ENCODE measurements at places on chromosomes 13 and 19. TPM values are rescaled to one million over a fixed set of nuclear protein-coding genes. Genes with fewer than 3 reads are reported as not detected.

DNA sequence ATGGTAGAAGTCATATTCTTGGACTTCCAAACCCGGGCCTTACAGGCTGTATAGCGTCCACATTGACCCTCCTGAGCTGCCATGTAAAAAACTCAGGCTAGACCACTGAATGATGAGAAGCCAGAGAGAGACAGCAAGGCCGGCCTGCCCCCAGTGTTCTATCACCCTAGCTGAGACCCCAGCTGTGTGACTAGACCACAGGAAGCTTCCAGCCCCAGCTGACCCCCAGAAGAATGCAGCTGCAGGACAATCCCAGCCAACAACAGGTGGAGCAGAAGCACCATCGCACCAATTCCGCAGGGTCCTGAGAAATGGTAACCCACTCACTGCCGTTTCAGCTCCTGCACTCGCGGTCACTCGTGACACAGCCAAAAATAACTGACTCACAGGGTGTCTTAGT lies 2.9 kb upstream of the ATP11A start:
- no peaks in the 10 kb centered on the region for H3K27me3 ChIP-seq
- no peak overlapping the region for H3K27ac ChIP-seq
- peaks cover 14% of the 10 kb centered on the region for H3K4me1 ChIP-seq
- no peak overlapping the region for H3K4me3 ChIP-seq

DNA sequence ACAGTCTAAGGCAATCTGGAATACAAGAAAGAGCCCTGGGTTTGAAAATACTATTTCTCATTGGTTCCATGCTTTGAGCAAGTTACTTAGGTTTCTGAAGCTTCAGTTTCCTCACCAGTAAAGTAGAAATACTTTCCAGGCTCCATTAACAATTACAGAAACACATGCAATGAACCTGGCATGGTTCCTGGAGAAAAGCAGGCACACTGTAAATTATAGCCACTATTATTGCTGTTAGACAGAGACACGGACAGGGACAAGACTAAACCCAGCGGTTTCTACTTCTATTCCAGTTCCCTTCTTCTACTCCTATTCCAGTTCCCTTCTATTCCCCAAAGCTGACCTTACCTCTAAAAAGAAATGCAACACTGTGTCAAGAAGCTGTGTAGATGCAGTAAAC lies 41.2 kb downstream of the MIPEP start:
- no peaks in the 10 kb centered on the region for H3K27me3 ChIP-seq
- no peak for DNase-seq
- no peaks in the 10 kb centered on the region for H3K36me3 ChIP-seq
- H3K27ac ChIP-seq: peak overlapping the region; percentile 82

DNA sequence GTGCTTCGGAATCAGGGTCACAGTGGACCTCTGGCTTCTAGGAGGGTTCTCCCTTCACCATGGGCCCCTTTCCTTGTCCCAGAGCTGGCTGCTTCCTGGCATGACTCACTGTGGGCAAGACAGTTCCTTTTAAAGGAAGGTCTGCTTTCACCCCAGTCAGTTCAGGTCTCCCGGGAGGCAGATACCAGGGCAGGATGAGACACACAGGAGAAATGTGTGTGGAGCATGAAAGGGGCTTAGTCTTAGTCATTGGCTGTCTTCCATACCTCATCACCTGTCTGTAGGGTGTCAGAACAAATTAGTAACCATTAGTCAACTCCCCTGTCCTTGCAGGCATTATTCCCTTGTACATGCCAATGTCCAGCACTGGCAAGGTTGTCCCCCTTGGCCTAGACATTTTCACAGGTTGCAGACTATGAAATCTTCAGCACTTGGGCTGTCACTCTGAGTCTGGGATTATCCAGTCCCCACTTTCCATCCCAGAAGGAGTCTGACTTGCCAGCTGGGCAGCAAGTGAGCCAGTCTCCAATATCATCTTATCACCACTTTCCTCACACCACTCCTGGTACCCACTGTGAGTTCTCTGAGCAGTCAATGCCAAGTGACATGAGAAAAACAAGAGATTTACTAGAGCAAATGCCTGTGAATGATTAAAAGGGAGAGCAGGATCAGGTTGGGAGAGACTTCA lies 76.8 kb upstream of the MEDAG start:
- no peak overlapping the region for H3K4me3 ChIP-seq
- DNase-seq: no peak
- no peaks in the 10 kb centered on the region for H3K4me1 ChIP-seq

DNA sequence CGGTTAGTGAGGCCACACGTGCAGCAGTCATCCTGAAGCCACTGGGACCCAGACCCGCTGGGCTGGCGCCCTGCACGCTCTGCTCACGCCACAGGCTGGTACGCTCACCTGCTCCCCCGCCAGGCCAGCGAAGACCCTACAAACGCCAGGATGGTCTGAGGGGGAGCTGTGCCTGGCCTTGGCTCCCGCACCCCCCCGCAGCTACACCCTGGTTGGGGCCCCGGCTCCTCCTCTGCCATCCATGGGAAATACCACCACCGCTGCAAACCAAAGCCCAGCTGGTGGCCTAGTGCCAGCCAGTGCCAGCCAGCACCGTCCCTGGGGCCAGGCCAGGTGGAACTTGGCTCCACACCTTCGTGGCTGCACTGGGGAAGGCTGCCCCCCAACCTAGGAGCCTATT lies 23.3 kb upstream of the CACTIN start:
- H3K27me3 ChIP-seq: no peaks in the 10 kb centered on the region
- H3K4me1 ChIP-seq: no peaks in the 10 kb centered on the region

- H3K27ac ChIP-seq: no peak overlapping the region
- no peak for DNase-seq
- H3K4me1 ChIP-seq: no peaks in the 10 kb centered on the region
- H3K27me3 ChIP-seq: no peaks in the 10 kb centered on the region
- no peak overlapping the region for H3K4me3 ChIP-seq
- H3K36me3 ChIP-seq: no peaks in the 10 kb centered on the region
Measured at GRCh38 chr19:9041023-9041422, 30.8 kb upstream of the MUC16 start.

GRCh38 chr13:43005460-43006236 lies 13.6 kb upstream of the EPSTI1 start:
- DNase-seq: no peak
- H3K27ac ChIP-seq: no peak overlapping the region
- H3K27me3 ChIP-seq: 0 out of 2 replicates have a peak, but pooled peaks cover 3% of the 10 kb centered on the region
- no peaks in the 10 kb centered on the region for H3K36me3 ChIP-seq
- no peaks in the 10 kb centered on the region for H3K4me1 ChIP-seq

DNA sequence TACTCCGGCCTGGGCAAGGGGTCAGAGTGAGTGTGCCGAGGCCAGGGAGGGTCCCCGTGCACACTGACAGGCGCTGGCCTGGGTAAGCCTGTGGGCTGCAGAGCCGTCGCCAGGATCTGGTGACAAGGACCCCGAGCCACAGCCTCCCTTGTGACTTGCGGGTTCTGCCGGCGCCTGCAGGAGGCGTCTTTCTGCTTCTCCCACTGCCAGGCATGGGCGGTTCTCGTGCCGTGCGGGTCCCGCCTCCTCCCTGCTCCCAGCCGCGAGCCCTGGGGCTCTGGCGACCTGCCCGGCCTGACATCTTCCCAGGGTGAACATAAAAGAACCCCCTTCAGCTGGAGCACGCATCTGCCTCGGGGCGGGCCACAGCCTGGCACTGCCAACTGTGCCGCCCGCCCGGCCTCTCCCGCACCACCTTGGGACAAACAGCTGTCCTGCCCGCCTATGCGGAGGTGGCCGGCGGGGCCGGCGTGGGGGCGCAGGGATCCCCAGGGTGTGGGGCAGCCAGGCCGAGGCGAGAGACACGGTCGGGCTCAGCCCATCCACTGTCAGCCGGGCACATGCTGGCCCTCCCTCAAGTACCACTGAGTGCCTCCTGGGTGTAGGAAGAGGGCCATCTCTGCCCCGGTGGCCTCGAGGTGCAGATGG lies 1.5 kb upstream of the HCN2 start:
- H3K36me3 ChIP-seq: no peaks in the 10 kb centered on the region
- H3K27me3 ChIP-seq: peaks cover 9% of the 10 kb centered on the region
- no peak overlapping the region for H3K4me3 ChIP-seq
- no peak for DNase-seq

DNA sequence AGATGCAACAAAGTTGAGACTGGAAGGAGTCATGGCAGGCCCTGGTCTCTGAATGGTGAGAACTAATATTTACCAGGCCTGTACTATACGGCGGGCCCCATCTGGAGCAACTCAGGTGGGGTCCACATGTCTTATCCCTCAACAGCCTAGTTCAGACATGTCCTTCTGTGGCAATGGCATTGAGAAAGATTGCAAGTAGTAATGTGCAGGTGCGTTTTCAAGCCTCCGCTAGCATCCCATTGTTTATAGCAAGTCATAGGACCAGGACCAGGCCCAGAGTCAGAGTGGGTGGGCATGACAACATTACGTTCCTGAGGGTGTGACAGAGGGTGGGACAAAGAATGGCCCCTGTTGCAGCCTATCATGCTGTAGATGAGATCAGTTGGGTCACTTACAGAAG lies 541.1 kb downstream of the EFNB2 start:
- no peaks in the 10 kb centered on the region for H3K36me3 ChIP-seq
- no peak overlapping the region for H3K27ac ChIP-seq
- DNase-seq: no peak
- no peaks in the 10 kb centered on the region for H3K27me3 ChIP-seq

GRCh38 chr13:68291595-68291994 lies 1061.5 kb upstream of the PCDH9 start:
- H3K27ac ChIP-seq: no peak overlapping the region
- no peak for DNase-seq
- no peaks in the 10 kb centered on the region for H3K27me3 ChIP-seq
- no peaks in the 10 kb centered on the region for H3K36me3 ChIP-seq

GRCh38 chr13:53020764-53021335 lies 7.8 kb upstream of the OLFM4 start:
- H3K27ac ChIP-seq: no peak overlapping the region
- H3K4me3 ChIP-seq: no peak overlapping the region
- peaks cover 3% of the 10 kb centered on the region for H3K27me3 ChIP-seq
- no peaks in the 10 kb centered on the region for H3K4me1 ChIP-seq
- no peak for DNase-seq
- no peaks in the 10 kb centered on the region for H3K36me3 ChIP-seq

- H3K27me3 ChIP-seq: no peaks in the 10 kb centered on the region
- no peak overlapping the region for H3K4me3 ChIP-seq
- no peaks in the 10 kb centered on the region for H3K36me3 ChIP-seq
- H3K27ac ChIP-seq: no peak overlapping the region
- peaks cover 20% of the 10 kb centered on the region for H3K4me1 ChIP-seq
- no peak for DNase-seq
Measured at GRCh38 chr13:24615114-24615513, 65.1 kb upstream of the ATP12A start.

- no peak overlapping the region for H3K4me3 ChIP-seq
- peaks cover 22% of the 10 kb centered on the region for H3K36me3 ChIP-seq
- H3K27ac ChIP-seq: no peak overlapping the region
- no peaks in the 10 kb centered on the region for H3K27me3 ChIP-seq
- no peaks in the 10 kb centered on the region for H3K4me1 ChIP-seq
Measured at GRCh38 chr19:18128044-18128443, 24.9 kb upstream of the PIK3R2 start.

GRCh38 chr19:5534787-5535586 lies 32.8 kb downstream of the TINCR start:
- H3K27me3 ChIP-seq: no peaks in the 10 kb centered on the region
- DNase-seq: no peak
- H3K27ac ChIP-seq: no peak overlapping the region
- H3K4me1 ChIP-seq: no peaks in the 10 kb centered on the region
- no peaks in the 10 kb centered on the region for H3K36me3 ChIP-seq

- no peaks in the 10 kb centered on the region for H3K36me3 ChIP-seq
- peak overlapping the region; percentile 54 for H3K27ac ChIP-seq
- H3K4me3 ChIP-seq: peak overlapping the region; percentile 85
- DNase-seq: no peak
- H3K4me1 ChIP-seq: no peaks in the 10 kb centered on the region
Measured at GRCh38 chr13:42048684-42049453, 421 bp downstream of the DGKH start.

GRCh38 chr13:33284031-33284430 lies 1.5 kb downstream of the STARD13 start:
- H3K36me3 ChIP-seq: no peaks in the 10 kb centered on the region
- DNase-seq: no peak
- H3K27ac ChIP-seq: no peak overlapping the region
- H3K27me3 ChIP-seq: no peaks in the 10 kb centered on the region

- H3K36me3 ChIP-seq: no peaks in the 10 kb centered on the region
- H3K27ac ChIP-seq: no peak within 1 kb of the TSS
- DNase-seq: no peak
- H3K4me3 ChIP-seq: no peak within 1 kb of the TSS
- H3K27me3 ChIP-seq: peaks cover 12% of the 10 kb centered on the region
- H3K4me1 ChIP-seq: no peaks in the 10 kb centered on the region
Measured at GRCh38 chr19:3029065-3029923, at the start of gene TLE2. TSS of gene TLE2 (minus strand) at chr19:3029280. CDS start at chr19:3028904, 376 bp downstream.

DNA sequence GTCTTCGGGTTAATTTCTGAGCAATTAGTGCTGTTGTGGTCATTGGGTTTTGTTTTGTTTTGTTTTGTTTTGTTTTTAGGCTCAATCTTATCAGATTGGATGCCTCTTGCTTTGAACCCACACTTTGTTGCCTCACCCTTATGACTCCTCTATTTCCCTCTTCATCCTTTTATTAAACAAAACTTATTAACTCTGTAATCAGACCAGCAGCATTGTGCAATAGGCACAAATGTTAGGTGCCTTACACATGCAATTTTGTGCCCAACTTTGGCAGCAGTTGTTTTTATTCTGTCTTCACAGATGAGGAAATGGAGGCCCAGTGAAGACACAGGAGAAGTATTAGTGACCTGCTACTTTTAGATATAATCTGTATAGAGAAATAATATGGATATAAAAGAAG lies 377.7 kb downstream of the KCNRG start:
- H3K4me1 ChIP-seq: no peaks in the 10 kb centered on the region
- H3K36me3 ChIP-seq: no peaks in the 10 kb centered on the region
- no peak overlapping the region for H3K4me3 ChIP-seq
- H3K27ac ChIP-seq: no peak overlapping the region

- no peak for DNase-seq
- no peak overlapping the region for H3K4me3 ChIP-seq
- no peaks in the 10 kb centered on the region for H3K36me3 ChIP-seq
- H3K27ac ChIP-seq: no peak overlapping the region
- H3K4me1 ChIP-seq: no peaks in the 10 kb centered on the region
- H3K27me3 ChIP-seq: no peaks in the 10 kb centered on the region
Measured at GRCh38 chr13:35693134-35693784, 216.8 kb upstream of the MAB21L1 start.

DNA sequence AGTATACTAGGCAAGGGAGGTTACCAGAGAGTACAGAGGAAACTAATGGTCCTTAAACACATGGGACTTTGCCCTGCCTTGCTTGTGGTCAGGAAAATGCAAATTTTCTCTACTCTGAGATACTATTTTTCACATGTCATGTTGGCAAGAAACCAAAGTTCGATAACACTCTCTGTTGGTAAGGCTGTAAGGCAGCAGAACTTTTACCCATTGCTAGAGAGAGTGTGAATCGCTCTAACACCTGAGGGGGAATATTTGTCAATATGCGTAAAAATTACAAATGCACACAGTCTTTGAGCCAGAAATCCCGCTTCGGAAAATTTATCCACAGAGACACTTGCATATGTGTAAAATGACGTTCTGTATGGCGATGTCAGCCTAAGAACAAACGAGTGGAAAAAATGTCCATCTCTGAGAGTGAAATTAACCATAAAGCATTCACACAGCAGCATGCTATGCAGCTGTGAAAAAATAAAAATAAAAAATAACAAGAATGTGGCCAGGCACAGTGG lies 9.5 kb upstream of the RFX1 start:
- peak; percentile 94 for DNase-seq
- no peaks in the 10 kb centered on the region for H3K36me3 ChIP-seq
- peaks cover 27% of the 10 kb centered on the region for H3K4me1 ChIP-seq

GRCh38 chr19:19900139-19900728 lies 512 bp upstream of the ZNF93 start:
- H3K36me3 ChIP-seq: no peaks in the 10 kb centered on the region
- peak overlapping the region; percentile 27 for H3K27ac ChIP-seq
- DNase-seq: no peak

Gene APOC4
- not detected for total RNA-seq

Gene PCP2
- total RNA-seq: 0.62 TPM

Gene LMTK3
- total RNA-seq: 0.51 TPM

Gene POU2F2
- total RNA-seq: 48.3 TPM

Gene KCNRG
- total RNA-seq: 0.27 TPM

Gene PPP1R13L
- total RNA-seq: 10.0 TPM

Gene DIAPH3
- 17.8 TPM for total RNA-seq

Gene BCL3
- 26.4 TPM for total RNA-seq

All from GM12878 (cell line).